ENCODE measurements at places on chromosomes 2 and 18.

- peak; percentile 60 for DNase-seq
These were observed 158.5 kb downstream of the FTCDNL1 start for GRCh38 chr2:199692489-199692888.

- DNase-seq: no peak
These were observed 37.5 kb downstream of the MYT1L start for GRCh38 chr2:2293527-2294089.

- peak; percentile 12 for DNase-seq
These were observed 236.0 kb downstream of the DOK6 start for GRCh38 chr18:69636529-69637301.

- no peak for DNase-seq
These were observed 19.9 kb upstream of the ELAC1 start for GRCh38 chr18:50947899-50948298.

DNA sequence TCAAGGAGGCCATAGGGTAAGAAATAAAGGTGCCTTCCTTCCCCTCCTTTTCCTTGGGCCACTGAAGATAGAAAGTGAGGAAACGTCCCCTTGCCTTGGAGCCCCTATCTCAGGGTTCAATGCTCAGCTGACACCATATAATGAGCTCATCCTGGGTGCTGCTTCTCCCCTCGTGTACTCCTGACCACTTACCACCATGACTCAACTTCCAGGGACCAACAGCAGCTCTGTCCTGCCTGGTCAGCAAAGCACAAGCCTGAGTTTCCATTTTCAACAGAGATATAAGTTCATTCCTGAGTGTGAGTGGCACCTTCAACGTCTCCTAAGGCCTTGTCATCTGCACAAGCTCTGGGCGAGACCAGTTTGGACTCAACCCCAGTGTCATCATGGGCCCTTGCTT lies 151.2 kb downstream of the CAPN13 start:
- DNase-seq: no peak

DNA sequence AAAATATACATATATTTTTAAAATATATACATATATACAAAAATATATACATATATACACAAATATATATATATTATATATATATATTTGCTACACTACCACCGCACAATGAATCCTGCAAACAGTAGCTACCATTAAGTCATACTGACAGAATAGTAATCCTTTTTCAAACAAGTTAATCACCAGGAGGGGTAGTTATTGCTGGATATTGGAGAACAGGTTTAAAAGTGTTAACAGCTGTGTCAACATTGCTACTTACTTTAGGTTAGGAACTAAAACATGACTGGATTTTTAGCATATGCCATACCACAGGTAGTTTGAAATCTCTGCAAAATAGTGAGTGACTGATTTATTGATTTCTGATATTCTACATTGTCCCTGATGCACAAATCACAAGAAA lies 529.1 kb upstream of the CDH7 start:
- DNase-seq: no peak

GRCh38 chr2:42754021-42754775 lies 9.7 kb downstream of the OXER1 start:
- no peak for DNase-seq

DNA sequence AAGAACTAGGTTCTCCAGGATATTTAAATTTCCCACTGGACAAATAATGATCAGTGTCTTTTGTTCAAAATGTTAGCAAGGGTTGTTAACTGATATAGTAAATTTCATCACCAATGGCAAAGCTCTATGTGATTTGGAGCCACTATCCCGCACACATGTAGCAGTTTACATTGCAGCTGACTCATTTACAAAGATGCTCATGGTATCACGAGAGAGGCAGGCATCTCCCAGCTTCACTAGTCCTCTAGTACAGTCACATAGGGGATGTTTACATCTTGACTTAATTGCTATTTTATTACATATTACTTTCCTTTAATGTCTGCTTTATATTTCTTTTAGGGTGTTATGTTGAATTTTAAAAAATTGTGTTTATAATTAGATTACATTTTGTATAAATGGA lies 30.7 kb downstream of the KCNE4 start:
- DNase-seq: no peak

GRCh38 chr2:235860111-235860510 lies 308.1 kb downstream of the GBX2 start:
- DNase-seq: no peak

GRCh38 chr2:28422908-28423741 lies 30.5 kb downstream of the FOSL2 start:
- no peak for DNase-seq

GRCh38 chr2:19031642-19032041 lies 326.8 kb downstream of the OSR1 start:
- DNase-seq: no peak

DNA sequence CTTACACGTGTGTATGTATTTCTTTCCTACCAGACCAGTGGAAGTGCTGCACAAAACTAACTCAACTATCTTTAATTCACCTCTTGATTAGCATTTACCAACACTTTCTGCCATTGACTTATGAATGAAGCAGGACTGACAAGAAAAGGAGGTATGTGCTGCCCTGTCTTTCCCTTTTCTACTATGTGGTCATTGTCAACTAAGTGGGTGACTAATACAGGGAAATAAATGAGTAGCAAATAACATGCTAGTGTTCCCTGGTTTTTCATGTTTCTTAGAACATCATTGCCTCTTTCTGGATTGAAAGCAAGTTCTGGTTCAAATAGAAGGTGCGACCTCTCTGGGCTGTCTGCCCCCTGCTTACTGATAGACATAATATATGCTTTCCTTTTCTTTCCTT lies 58.0 kb downstream of the LINC00305 start:
- DNase-seq: no peak

- peak; percentile 78 for DNase-seq
These were observed 12.2 kb upstream of the ATP6V1B1 start for GRCh38 chr2:70923378-70924015.

DNA sequence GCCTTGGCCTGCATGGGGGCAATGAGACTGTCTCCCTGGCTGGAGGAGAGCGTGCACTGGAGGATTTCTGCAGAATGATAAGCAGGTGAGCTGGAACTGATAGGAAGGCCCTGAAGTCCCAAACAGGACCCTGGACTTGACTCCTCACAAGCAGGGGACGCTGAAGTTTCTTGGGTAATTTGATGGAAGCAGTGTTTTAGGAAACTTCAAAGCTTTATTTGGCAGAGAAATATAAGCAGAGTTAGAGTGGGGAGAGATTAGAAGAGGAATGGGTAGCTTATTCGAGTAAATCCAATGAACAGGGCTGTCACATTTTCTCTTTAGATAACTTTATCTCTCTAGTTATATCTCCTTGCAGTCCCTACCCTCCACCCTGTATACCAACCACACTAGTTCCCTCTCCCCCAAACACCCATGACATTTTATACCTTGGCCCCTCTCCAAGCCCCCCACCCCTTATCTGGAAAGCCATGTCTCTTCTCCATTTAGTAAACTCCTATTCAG lies 73.6 kb upstream of the IGFBP5 start:
- DNase-seq: no peak

DNA sequence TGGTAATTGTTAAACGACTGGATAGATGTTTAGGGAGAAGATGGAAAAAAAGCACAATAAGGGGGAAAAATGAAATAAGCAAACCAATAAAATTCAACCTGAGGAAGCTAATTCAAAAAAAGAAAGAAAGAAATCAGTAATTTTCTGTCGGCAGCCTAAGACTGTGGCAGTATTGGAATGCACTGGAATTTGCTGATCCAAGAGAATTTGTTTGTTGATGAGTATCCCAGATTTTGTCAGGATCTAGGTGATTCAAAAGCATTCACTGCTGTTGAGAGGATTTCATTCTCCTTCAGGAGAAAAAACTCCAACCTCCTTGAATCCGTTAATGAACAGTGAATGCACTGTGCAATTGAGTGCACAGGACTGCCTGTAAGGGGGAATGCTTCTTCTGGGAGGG lies 546.7 kb downstream of the CNTNAP5 start:
- DNase-seq: no peak

DNA sequence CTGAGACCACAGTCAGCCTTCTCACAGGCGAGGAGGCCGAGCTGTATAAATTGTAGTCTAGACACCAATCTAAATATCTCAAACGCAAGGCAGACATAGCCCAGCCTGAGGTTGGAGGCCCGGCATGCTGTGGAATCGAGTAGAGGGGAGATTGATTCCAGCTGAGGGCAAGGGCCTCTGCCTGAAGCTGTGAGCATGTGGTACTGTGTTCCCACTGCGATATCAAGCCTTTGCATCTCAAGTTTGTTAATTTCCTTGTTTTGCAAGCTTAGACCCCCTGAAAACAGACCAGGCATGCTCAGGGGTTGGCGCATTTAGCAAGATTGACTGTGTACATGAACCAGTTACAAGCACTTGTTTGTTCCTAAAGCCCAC lies 65.1 kb upstream of the FOSL2 start:
- DNase-seq: no peak

GRCh38 chr2:50754514-50754913 lies 277.4 kb downstream of the NRXN1 start:
- no peak for DNase-seq

- no peak for DNase-seq
These were observed 86.3 kb upstream of the MBOAT2 start for GRCh38 chr2:9089831-9090230.

GRCh38 chr2:135963841-135964240 lies 21.6 kb downstream of the DARS1 start:
- DNase-seq: no peak

DNA sequence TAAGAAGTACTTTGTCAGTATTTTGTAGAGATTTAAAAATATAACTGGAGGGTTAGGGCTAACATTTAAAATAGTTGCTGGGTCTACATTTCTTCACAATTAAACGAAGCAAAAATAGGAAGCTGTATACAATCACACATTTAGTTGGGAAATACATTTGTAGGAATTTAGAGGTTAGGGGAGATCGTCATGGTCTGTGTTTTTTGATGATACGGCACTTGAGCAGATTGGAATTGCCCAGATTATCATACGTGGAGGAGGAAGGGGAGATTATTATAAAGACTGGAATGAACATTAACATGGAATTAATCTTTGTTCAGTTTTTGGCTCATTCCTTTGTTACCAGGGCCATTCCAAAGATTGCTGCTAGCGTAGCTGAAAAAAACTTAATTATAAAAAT lies 84.6 kb downstream of the MTA3 start:
- no peak for DNase-seq

- no peak for DNase-seq
These were observed 2.0 kb downstream of the C2orf92 start for GRCh38 chr2:97671526-97671925.

- no peak for DNase-seq
These were observed 72.1 kb downstream of the PSMG2 start for GRCh38 chr18:12774982-12775381.

DNA sequence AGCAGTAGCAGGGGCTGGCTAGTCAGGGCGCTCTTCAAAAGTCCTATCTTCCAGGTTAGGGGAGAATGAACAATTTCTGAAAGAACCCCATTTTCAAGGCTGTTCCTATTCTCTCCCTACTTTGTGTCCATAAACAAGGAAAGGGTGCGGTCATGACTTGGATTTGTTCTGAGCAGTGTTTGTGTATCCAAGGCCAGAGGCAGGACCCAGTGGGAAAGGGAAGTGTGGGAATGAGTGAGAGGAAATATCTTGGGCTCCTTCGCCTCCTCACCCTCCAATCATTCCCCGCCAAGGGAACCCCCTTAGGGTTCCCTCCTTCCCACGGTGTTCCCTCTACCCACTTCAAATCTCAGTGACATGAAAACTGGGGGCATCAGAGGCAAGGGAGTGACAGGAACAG lies 25.5 kb upstream of the SPTBN1 start:
- DNase-seq: no peak

DNA sequence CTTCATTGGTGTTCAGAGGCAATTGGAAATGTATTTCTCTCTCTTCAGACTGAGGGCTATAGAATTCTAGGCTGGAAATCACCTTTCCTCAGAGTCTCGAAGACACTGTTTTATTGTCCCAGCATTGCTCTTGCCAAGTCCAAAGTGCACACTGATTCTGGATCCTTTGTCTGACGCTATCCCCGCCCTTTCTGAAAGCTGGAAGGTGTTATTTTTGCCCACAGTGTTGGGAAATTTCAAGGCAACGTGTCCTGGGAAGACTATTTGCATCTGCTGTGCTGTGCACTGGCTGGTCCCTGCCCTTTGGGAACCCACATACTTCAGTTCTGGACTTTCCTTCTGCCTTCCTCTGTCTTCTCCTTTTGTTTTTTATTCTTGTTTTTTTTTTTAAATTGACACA lies 190.8 kb downstream of the SH3BP4 start:
- no peak for DNase-seq

GRCh38 chr2:33477473-33478468 lies 1.3 kb downstream of the RASGRP3 start:
- DNase-seq: no peak

- DNase-seq: no peak
These were observed 365.5 kb upstream of the ID2 start for GRCh38 chr2:8316356-8316755.

- peak; percentile 48 for DNase-seq
These were observed 56.7 kb downstream of the COL4A3 start for GRCh38 chr2:227221120-227221519.

GRCh38 chr2:159217676-159218075 lies 68.8 kb downstream of the WDSUB1 start:
- DNase-seq: no peak

DNA sequence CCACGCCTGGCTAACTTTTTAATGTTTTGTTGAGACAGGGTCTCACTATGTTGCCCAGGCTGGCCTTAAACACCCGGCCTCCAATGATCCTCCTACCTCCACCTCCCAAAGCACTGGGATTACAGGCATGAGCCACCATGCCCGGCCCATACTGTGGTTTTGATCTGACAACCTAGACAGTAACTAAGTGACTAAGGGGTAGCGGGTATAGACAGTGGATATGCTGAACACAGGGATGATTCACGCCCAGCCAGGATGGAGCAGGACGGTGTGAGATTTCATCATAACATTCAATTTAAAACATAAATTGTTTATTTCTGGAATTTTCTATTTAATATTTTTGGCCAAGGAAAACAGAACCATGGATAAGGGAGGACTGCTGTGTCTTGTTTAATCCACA lies 36.0 kb upstream of the YPEL5 start:
- DNase-seq: no peak

- no peak for DNase-seq
These were observed 1101.5 kb upstream of the KLHL29 start for GRCh38 chr2:22283436-22283835.

GRCh38 chr2:181047829-181048228 lies 67.4 kb downstream of the UBE2E3 start:
- DNase-seq: no peak

DNA sequence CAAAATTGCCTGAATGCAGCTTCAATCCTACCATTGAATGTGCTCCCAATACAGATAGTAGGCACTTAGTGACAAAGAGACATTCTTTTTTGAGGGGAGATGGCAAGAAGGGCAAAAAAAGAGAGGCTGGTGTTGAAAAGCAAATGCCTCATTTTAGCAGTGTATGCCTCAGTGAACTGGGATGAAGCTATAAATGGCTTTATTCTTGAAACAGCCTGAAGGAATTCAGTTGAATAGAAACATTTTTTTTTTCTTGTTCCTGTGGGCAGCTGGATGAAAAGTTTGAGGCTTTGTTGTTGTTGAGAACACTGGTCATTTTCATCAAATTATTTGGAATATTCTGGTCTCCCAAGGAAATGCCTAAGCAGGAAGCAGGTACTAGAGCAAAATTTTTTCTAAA lies 228.9 kb downstream of the RNF144A start:
- DNase-seq: no peak

Data from NCI-H82 (cell line).